ENCODE measurements at places on chromosomes 1 and 21. TPM values are rescaled to one million over a fixed set of nuclear protein-coding genes. Genes with fewer than 3 reads are reported as not detected.

DNA sequence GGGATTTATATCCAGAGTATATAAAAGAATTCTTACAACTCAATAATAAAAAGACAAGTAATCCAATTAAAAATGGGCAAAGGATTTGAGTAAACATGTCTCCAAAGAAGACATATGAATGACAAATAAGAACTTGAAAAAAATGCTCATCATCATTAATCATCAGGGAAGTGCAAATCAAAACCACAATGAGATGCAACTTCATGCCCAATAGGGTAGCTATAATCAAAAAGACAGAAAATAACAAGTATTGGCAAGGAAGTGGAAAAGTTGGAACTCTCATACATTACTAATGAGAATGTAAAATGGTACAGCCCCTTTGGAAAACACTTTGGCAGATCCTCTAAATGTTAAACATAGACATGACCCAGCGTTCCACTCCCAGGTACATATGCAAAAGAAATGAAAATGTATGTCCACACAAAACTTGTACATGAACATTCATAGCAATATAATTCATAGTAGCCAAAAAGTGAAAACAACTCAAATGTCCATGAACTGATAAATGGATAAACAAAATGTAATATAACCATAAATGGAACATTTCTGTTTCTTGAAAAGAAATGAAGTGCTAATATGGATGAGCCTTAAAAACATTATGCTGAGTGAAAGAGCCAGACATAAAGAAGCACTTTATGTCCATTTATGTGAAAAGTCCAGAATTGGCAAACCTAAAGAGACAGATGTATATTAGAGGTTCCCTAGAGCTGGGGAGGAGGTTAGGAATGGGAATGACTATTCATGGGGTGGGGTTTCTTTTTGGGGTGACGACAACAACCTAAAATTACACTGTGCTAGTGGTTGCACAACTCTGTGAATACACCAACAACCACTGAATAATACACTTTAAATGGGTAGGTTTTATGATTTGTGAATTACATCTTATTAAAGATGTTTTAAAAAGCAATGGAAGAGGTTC lies 259.7 kb downstream of the RHOU start:
- no peak for DNase-seq

GRCh38 chr21:29367335-29367734 lies 68.6 kb downstream of the BACH1 start:
- no peak for DNase-seq

Gene BTBD8
- 1.2 TPM for total RNA-seq

Gene CLCA1
- not detected for total RNA-seq

Data from CD8-positive, alpha-beta T cell (primary cell).